ENCODE measurements at places on chromosomes 16 and 17. TPM values are rescaled to one million over a fixed set of nuclear protein-coding genes. Genes with fewer than 3 reads are reported as not detected.
A peak's percentile ranks its signal among the peaks of the same experiment; 100 is the strongest.

DNA sequence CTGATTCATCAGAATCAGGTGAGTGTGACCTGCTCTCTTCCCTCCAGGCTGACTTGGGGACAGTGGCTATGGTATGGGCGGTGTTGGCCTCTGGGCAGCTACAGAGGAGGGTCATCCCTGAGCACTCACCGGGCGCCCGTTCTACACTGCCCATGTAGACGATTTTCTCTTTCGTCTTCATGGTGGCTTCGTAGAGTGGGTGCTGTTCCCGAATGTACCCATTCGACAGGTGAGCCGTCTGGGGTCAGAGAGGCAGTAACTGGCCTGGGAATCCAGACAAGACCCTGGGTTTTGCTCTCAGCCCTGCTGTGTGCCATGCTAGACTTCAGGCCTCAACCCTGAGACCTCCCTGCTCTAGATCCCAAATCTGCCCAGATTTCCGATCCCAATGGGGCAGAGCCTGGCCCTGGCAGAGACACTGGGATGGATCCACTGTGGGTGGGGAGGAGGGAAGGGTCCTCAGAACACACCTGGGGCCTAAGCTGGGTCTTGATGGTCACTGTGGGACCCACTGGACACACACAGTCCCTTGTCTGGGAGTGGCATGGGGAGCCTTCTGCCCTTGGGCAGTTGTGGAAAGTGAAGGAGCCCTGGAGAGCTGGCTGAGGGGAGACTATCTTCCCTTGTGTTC lies 13.2 kb downstream of the USP6 start:
- DNase-seq, result no peak

DNA sequence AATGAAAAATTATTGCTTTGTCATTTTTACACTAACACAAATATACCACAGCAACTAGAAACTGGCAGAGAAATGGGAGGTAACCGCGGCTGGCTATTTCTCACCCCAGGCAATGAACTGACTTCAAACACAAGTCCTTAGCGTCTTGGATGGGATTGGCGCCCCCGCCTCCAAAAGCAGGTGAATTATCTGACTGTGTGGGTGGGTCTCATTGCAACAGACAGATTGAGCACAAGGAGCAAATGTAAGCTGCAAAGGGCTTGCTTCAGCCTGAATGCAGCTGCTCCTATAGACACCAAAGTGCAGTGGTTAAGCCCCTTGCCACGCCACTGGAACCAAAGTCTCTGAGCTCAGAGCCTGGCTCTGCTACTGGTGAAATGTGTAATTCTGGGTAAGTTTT lies 225.0 kb downstream of the XYLT1 start:
- no peak for DNase-seq

GRCh38 chr17:82780971-82781893 lies 29.4 kb downstream of the TBCD start:
- no peak for DNase-seq

The KRTAP9-8 gene
- not detected for total RNA-seq

DNA sequence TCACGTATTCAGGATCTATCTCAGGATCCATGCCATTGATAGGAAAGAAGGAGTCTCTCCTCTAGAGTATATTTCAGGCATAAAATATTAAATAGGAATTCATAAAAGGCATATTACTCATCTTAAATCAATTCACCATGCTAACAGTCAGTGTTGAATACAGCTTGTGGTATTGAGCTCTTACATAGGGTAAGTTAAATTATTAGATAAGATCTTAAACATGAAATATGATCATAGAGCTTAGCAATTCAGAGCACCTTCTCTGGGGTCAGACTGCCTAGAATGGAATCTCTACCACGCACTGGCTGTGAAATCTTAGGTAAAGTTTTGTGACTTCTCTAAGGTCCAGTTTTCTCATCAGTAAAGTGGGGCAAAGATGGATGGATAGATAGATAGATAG lies 20.7 kb downstream of the MARCHF10 start:
- no peak for DNase-seq

The FOXN1 gene
- total RNA-seq, result not detected

GRCh38 chr17:1108765-1109605 lies 70.8 kb downstream of the ABR start:
- peak; percentile 40 for DNase-seq

The NPTX1 gene
- 0.17 TPM for total RNA-seq

The CNTD1 gene
- total RNA-seq, result not detected

All from H4 (cell line).